NCI-H345 (cell line): ENCODE measurements at places on chromosomes 16 and 17.

DNA sequence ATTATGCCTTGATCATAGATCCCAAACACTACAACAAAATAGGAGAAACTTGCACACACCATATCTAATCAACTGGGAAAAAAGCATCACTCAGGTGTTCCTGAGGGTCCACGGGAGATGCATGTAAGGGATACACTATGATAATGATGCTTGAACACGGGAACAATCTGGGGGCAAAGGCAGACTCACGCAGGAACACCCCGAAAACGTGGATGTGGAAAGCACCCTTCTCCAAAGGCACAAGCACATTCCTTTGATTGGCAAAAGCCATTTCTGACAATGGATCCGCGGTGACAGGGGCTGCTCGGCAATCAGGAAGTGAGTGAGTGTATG is 1.3 kb downstream of the ZNF652 start:
- DNase-seq, result no peak

GRCh38 chr16:85569615-85570212 is 43.4 kb upstream of the GSE1 start:
- peak; percentile 93 for DNase-seq

- DNase-seq, result no peak
These were observed 20.4 kb downstream of the SOCS1 start for GRCh38 chr16:11235703-11235991.

- DNase-seq, result no peak
These were observed 8.5 kb upstream of the LONP2 start for GRCh38 chr16:48235556-48236136.

DNA sequence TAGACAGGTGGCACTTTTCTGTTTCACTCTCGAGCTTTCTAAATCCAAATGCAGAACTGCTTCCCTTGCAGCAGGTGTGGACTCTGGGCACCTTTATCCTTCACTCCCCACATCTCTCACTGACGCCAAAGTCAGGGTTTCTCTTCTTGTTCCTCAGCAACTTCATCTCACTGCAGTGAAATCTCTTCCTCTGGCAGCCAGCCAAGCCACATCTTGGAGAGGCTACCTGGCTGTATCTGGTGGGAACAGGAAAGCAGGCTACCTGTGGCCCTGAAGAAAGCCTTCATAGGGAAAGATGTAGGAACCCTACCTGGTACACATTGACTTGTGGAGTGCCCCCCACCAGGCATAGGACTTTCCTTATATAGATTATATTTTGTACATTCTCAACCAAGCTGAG is 159.1 kb downstream of the UTP18 start:
- peak; percentile 21 for DNase-seq

DNA sequence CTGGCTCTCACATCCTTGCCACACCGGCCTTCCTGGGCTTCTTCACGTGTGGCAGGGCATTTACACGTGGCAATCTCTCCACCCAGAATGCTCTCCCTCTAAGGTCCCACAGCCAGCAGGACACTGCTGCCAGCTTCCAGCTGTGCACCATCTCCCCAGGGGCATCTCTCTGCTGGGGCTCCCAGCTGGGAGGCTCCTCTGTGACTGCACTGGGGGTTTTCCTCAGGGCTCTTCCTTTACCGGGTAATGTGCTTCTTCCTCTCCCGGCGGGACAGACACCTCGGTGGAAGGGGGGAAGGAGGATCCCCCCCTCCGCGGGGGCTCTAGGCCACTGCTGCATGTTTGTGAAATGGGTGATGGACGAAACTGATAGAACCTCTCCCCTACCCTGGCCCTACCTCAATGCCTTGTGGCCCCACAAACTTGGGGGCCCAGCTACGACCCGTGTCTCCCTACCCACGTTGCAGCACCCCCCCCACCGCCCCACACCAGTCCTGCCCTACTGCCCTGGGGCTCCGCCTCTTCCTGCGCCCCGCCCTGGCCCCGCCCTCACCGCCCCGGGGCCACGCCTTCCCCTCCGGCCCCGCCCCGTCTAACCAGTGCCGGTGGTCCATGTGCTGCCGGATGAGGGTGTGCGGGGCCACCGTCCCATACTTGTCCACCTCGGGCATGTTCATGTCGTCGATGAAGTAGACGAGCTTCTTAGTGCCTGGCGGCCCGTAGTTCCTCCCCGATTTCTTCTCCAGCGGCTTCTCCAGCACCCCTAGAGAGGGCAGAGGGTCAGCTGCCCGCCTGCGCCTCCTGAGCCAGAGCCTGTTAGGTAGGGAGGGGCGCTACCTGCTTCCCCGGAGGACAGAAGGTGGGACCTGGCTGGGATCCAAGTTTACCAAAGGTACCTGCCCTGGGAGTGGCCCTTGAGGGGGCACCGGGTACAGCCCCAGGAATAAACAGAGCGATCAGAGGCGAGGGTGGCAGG is 92.6 kb downstream of the DNAH17 start:
- peak; percentile 32 for DNase-seq

DNA sequence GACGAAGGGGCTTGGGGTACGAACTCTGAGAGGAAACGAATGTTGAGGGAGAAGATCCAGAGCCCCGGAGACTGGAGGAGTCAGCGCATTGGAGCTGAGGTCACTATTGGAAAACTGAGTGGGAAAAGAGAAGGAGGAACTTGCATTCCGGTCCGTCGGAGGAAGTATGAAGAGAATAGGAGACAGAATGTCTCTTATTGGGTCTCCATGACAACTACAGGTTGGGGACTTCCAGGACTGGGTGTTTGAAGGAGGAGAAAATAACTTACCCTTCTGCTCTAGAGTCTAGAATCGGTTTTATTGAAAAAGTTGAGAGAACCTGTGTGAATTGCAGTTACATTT is 537 bp downstream of the GOSR1 start:
- DNase-seq, result peak; percentile 16

- DNase-seq, result no peak
These were observed 77.3 kb downstream of the WNT3 start for GRCh38 chr17:46741122-46741730.

DNA sequence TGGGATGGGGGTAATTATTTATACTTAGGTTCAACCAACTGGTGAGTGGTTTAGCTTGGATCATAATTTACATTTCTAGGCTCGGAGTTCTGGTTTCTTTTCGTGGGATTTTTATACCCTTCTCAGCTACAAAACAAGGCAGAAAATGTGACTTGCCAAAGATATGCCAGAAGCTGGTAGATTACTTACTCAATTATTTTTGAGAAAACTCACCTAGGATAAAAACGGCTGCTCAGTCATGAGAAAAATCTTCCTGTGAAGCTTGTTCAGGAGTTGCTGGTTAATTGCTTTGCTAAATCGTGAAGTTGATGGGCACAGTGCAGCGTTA is 1.1 kb downstream of the NDEL1 start:
- no peak for DNase-seq

GRCh38 chr16:1907226-1907860 is 10.9 kb downstream of the HS3ST6 start:
- no peak for DNase-seq

DNA sequence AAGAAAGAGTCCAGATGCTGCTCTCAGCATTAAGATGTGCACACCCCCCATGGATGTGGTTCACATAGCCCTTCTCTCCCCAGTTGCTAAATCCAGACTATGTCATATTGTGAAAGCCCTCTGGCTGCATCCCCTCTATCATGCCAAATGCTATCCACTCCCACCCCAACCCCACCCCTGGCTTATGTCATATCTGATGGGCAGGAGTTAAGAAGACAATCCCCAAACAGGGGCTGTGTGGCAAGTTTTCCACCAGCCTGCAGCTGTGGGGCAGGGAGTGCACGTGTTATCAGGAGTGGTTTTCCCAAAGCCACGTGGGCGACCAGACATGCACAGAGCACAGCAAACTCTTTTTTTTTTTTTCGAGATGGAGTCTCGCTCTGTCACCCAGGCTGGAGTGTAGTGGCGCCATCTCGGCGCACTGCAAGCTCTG is 10.0 kb downstream of the FAM117A start:
- DNase-seq, result no peak

- no peak for DNase-seq
These were observed 178.9 kb downstream of the MYO1D start for GRCh38 chr17:32697728-32698625.

GRCh38 chr17:2958706-2959222 is 104.6 kb downstream of the OR1D5 start:
- DNase-seq, result no peak

DNA sequence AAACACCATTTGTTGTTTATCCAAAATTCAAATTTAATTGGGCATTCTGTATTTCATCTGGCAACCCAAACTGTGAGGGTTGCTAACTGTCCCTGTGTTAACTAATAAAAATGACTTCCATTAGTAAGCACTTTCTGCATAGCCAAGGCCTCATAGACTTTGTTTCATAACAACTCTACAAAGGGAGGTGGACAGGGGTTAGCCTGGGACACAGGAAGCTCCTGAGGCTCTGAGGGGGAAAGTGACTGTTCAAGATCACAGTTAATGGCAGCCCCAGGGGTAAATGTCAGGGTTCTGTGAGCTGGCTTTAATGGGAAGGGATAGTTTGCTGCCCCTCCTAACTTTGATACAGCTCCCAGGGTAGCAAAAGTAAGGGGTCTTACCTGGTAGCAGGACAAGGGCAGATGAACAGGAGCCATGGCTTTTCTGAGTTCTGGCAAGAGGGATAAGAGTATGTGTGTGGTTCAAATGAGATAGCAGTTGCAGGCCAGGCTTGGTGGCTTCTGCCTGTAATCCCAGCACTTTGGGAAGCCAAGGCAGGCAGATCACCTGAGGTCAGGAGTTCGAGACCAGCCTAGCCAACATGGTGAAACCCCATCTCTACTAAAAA is 2.2 kb downstream of the HEATR9 start:
- DNase-seq, result no peak

- peak; percentile 11 for DNase-seq
These were observed 14.0 kb upstream of the DPEP1 start for GRCh38 chr16:89599451-89599858.

DNA sequence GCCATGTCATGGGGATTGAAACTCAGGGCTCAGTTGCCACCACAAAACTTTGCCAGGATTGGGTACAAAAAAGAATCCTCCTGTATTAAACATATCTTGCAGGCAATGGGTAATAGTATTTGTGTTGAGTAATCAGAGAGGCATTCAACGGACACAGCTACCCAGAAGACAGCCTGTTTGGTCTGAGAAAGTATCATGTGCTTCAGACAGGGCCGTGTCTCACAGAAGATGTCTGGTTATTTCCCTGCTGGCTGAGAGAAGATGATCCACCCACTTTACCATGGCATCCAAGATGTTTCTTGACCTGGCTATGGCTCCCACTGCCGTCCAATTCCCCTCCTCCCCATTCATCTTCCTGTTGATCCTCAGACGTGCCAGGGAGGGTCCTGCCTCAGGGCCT is 304.3 kb upstream of the XYLT1 start:
- DNase-seq, result no peak

GRCh38 chr16:81758376-81758775 is 20.7 kb upstream of the PLCG2 start:
- DNase-seq, result no peak

DNA sequence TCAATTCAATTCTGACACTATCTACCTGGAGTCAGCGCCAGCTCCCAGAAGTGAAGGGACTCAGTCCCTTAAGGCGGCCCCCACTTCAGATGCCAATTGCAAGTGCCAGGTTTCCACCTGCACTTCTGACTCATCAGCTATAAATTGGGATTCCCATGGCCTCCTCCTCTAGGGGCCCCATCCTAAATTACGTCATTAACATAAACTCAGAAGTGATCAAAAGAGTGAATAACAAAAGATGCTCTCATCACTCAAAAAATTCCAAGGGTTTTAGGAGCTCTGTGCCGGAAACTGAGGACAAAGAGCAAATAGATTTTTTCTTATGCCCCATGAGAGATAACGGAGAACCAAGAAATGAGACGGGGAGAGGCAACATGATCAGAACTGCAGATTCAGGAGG is 148.6 kb upstream of the IRX6 start:
- no peak for DNase-seq

- no peak for DNase-seq
These were observed 82.7 kb upstream of the CREBBP start for GRCh38 chr16:3963203-3963602.

DNA sequence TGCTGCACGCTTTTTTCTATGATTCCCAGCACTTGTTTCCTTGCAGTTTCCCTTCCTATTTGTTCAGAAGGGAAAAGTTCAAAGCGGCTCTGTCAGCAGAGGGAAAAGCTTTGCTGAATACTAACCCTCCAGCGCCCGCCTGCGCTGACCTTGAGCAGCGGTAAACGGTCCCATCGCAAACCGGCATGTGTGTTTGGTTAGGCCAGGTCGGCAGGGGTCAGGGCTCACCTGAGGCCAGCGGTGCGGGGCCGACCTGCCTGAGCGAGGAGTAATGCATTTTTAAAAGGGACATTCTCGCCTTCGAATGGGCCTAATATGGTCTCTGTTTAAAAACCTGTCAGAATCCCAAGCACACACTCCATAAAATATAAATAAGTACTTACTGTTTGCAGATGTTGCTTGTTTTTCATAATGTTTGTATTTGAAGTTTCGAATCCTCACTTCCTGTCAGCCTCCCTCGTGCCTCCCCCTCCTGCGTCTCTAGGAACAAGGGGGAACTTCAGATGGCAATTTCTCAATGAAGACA is 110.1 kb downstream of the IRX3 start:
- no peak for DNase-seq

GRCh38 chr17:33785281-33785680 is 469.8 kb upstream of the CCL2 start:
- no peak for DNase-seq

DNA sequence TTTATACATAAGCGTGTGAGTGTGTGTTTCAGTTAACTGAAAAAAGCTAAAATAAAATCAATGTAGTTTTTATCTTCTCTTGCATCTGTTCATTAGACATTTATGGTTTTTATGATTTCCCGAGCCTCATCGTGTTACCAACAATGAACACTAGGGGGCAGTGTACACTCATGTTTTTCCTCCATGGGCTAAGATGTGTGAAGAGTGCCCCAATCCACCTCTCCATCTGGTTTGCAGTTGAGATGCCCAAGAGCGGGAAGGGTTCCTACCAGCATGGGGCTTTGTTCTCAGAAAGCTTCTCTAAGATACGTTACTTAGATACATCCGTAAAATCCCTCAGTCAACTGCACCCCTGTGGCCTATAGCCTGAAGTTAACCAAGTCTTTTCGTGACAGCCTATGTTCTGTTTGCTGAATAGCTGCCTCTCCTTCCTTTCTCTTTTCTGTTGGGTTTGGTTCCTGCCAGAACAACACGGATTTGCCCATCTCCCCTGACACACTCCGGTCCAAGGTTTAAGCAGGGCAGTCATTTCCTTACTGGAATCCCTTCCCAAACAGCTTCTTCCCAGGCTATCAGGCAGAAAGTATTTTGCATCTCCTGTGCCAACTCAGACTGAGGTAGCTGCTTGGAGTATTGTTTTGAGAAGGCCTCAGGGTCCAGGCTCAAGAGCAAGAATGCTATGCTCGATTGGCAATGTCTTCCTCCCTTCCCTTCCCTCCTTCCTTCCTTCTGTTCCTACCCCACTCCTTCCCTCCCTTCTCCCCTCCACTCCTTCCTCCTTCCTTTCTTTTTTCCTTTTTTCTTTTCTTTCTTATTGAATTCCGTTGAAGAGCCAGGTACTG is 12.9 kb upstream of the ELAC2 start:
- no peak for DNase-seq

- no peak for DNase-seq
These were observed 476.0 kb downstream of the SLC39A11 start for GRCh38 chr17:72616447-72616846.

DNA sequence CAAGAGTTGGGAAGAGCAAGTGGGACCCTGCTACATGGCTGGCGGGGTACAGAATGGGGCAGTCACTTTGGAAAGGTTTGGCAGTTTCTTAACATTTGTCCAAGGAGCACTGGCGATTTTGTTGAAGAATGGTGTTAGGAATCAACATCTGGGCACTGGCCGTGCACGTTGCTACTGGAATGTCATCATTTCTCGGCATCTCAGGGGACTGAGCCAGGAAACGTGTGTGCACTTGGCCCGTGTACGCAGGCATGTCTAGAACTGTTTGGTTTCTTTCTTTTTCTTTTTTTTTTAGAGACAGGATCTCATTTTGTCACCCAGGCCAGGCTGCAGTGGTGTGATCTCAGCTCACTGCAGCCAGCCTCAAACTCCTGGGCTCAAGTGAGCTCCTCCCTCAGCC is 17.3 kb upstream of the FOXK2 start:
- no peak for DNase-seq
